ENCODE measurements at places on chromosomes 2 and 18. TPM values are rescaled to one million over a fixed set of nuclear protein-coding genes. Genes with fewer than 3 reads are reported as not detected.

GRCh38 chr2:72291059-72291458, 143.4 kb upstream of the CYP26B1 start:
- no peaks in the 10 kb centered on the region for H3K27me3 ChIP-seq
- H3K4me1 ChIP-seq, result no peaks in the 10 kb centered on the region
- no peak overlapping the region for H3K4me3 ChIP-seq

DNA sequence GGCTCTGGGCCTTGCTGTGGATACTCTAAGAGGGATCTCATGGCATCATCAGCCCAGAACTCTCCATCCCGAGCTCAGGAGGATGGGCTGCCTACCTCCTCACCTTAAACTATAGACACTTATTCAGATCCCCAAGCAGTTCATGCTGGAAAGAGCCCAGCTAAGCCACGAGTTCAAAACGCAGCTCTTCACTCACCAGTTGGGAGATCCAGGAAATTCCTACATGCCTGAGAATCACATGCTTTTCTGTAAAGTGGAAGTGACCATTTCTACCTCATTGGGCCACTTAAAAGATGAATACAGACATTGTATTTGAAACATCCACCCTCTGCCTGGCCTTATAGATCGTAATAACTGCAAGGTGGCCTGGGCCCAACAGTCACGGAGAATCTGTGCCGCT, 6.6 kb downstream of the ATOH8 start:
- no peak overlapping the region for H3K4me3 ChIP-seq
- H3K27me3 ChIP-seq, result no peaks in the 10 kb centered on the region
- peaks cover 57% of the 10 kb centered on the region for H3K36me3 ChIP-seq
- DNase-seq, result no peak
- H3K27ac ChIP-seq, result peak overlapping the region; percentile 67

GRCh38 chr2:55809875-55810621, 113.5 kb downstream of the EFEMP1 start:
- no peak for DNase-seq
- H3K27ac ChIP-seq, result no peak overlapping the region
- H3K27me3 ChIP-seq, result no peaks in the 10 kb centered on the region
- H3K4me1 ChIP-seq, result no peaks in the 10 kb centered on the region

GRCh38 chr2:209556354-209556961, 132.6 kb downstream of the MAP2 start:
- H3K4me1 ChIP-seq, result no peaks in the 10 kb centered on the region
- no peak overlapping the region for H3K4me3 ChIP-seq
- H3K36me3 ChIP-seq, result no peaks in the 10 kb centered on the region

- no peaks in the 10 kb centered on the region for H3K27me3 ChIP-seq
- no peaks in the 10 kb centered on the region for H3K36me3 ChIP-seq
- DNase-seq, result no peak
- H3K4me3 ChIP-seq, result no peak overlapping the region
- no peak overlapping the region for H3K27ac ChIP-seq
Observed at GRCh38 chr2:172909454-172909853, 166.2 kb upstream of the MAP3K20 start.

DNA sequence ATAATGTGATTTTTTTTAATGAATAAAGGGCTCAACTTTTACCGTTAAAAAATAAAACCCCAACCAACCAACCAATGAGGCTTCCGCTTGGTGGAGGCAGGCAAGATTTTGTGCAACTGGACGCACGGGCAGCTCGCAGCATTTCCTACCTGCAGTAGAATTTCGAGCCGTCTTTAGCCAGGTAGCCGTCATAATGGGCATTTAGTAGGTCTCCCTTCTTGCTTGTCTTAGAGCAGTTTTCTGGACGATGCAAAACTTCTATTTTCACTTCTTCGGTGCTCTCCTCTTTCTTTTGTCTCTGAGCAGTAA, 316 bp downstream of the FKBP7 start:
- H3K4me1 ChIP-seq, result peaks cover 33% of the 10 kb centered on the region
- peak overlapping the region; percentile 95 for H3K27ac ChIP-seq
- no peak for DNase-seq

- no peak overlapping the region for H3K4me3 ChIP-seq
- H3K4me1 ChIP-seq, result peaks cover 16% of the 10 kb centered on the region
- H3K36me3 ChIP-seq, result no peaks in the 10 kb centered on the region
- no peak for DNase-seq
- H3K27ac ChIP-seq, result no peak overlapping the region
Observed at GRCh38 chr2:86226636-86227520, 27.6 kb downstream of the MRPL35 start.

GRCh38 chr2:151085181-151085611, 176.5 kb downstream of the RBM43 start:
- DNase-seq, result no peak
- H3K27me3 ChIP-seq, result no peaks in the 10 kb centered on the region
- no peaks in the 10 kb centered on the region for H3K4me1 ChIP-seq
- no peak overlapping the region for H3K27ac ChIP-seq
- H3K4me3 ChIP-seq, result no peak overlapping the region

- H3K36me3 ChIP-seq, result no peaks in the 10 kb centered on the region
- H3K4me1 ChIP-seq, result no peaks in the 10 kb centered on the region
- no peak for DNase-seq
- no peak overlapping the region for H3K27ac ChIP-seq
- H3K27me3 ChIP-seq, result no peaks in the 10 kb centered on the region
Observed at GRCh38 chr18:61619783-61620182, 273.0 kb downstream of the RNF152 start.

- no peaks in the 10 kb centered on the region for H3K36me3 ChIP-seq
- H3K27ac ChIP-seq, result no peak overlapping the region
- DNase-seq, result no peak
- no peaks in the 10 kb centered on the region for H3K4me1 ChIP-seq
- H3K4me3 ChIP-seq, result no peak overlapping the region
- no peaks in the 10 kb centered on the region for H3K27me3 ChIP-seq
Observed at GRCh38 chr2:116696903-116697302, 1117.6 kb upstream of the DDX18 start.

- no peaks in the 10 kb centered on the region for H3K27me3 ChIP-seq
- H3K4me1 ChIP-seq, result peaks cover 15% of the 10 kb centered on the region
- H3K36me3 ChIP-seq, result no peaks in the 10 kb centered on the region
- peak; percentile 53 for DNase-seq
- peak overlapping the region; percentile 47 for H3K4me3 ChIP-seq
Observed at GRCh38 chr2:26299471-26300101, 46.4 kb upstream of the SELENOI start.

DNA sequence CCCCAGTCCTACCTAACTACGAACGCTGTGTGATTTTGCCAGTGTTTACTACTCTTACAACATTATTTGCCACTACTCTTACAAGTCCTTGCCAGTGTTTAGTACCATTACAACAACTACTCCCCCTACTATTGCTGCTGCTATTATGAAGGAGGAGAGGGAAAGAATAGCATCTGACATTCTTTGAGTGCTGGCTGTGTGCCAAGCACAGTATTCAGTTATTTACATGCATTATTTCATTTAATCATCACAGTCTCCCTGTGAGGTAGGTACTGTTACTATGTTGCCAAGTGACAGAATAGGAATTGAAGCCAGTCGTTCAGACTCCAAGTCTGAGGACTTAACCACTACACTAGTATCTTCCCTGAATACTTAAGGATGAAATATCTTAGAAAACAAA, 185.9 kb upstream of the FOSL2 start:
- H3K4me1 ChIP-seq, result no peaks in the 10 kb centered on the region
- DNase-seq, result no peak
- H3K27ac ChIP-seq, result no peak overlapping the region
- H3K36me3 ChIP-seq, result no peaks in the 10 kb centered on the region
- H3K27me3 ChIP-seq, result no peaks in the 10 kb centered on the region
- no peak overlapping the region for H3K4me3 ChIP-seq

DNA sequence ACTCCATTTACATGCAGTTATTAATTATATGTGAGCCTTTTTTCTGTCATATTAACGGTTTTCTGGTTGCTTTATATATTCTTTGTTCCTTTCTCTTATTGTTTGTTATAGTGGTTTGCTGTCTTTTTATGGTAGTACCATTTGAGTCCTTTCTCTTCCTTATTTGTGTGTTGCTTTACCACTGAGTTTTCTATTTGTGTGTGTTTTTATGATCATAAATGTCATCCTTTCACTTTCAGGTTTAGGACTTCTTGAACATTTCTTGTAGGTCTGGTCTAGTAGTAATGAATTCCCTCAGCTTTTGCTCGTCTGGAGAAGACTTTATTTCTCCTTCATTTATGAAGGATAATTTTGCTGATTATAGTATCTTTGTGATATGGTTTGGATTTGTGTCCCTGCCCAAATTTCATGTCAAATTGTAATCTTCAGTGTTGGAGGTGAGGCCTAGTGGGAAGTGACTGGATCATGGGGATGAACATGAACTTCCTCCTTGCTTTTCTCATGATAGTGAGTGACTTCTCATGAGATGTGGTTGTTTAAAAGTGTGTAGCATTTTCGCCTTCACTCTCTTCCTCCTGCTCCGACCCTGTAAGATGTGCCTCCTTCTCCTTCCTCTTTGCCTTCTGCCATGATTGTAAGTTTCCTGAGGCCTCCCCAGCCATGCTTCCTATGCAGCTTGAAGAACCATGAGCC, 11.5 kb downstream of the GCC2 start:
- no peaks in the 10 kb centered on the region for H3K27me3 ChIP-seq
- H3K36me3 ChIP-seq, result peaks cover 46% of the 10 kb centered on the region
- DNase-seq, result no peak

DNA sequence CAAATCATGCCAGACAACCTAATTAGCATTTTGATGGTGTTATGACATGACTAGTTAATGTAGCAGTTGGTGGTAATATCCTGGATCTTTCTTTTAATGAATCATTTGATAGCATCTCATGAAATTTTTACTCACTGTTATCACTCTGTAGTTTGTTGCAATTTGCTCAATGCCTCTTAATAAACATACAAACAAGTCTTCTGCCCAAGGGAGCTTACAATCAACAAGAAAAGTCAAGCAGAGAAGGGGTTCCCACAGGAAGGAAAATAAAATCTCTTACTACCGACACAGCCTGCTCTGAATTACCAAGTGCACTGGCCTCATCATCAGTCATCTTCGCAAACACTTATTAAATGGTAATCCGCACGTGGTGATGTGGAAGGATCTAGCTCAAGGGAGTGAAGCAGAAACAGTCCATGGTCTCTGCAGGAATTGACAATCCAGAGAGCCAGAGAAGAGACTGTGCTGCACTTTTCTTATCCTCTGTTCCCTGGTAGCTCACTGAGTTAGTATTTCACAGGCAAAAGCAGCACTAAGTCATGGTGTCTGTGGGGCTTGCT, 263.5 kb downstream of the EPHA4 start:
- H3K27me3 ChIP-seq, result no peaks in the 10 kb centered on the region
- no peak overlapping the region for H3K27ac ChIP-seq
- H3K4me1 ChIP-seq, result no peaks in the 10 kb centered on the region
- no peak for DNase-seq
- H3K36me3 ChIP-seq, result no peaks in the 10 kb centered on the region

DNA sequence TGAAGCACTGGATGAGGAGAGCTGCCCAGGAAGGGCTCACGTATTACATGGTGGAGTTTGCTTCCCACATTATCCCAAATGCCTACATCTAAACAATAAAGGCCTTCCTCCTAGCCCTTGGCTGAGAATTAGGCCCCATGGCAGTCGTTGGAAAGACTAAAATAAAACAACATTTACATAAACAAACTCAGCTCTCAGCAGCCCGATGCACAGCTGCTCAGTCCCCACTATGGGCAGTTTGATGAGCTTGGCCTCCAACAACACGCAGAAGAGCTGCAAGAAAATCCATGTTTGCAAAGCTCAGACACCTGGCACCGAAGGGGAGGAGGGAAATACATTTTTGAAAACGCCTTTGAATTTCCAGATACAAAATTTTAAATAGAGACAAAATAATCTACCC, 352.4 kb downstream of the EIPR1 start:
- no peaks in the 10 kb centered on the region for H3K36me3 ChIP-seq
- H3K4me1 ChIP-seq, result no peaks in the 10 kb centered on the region
- H3K27me3 ChIP-seq, result no peaks in the 10 kb centered on the region
- no peak for DNase-seq
- no peak overlapping the region for H3K4me3 ChIP-seq
- no peak overlapping the region for H3K27ac ChIP-seq

DNA sequence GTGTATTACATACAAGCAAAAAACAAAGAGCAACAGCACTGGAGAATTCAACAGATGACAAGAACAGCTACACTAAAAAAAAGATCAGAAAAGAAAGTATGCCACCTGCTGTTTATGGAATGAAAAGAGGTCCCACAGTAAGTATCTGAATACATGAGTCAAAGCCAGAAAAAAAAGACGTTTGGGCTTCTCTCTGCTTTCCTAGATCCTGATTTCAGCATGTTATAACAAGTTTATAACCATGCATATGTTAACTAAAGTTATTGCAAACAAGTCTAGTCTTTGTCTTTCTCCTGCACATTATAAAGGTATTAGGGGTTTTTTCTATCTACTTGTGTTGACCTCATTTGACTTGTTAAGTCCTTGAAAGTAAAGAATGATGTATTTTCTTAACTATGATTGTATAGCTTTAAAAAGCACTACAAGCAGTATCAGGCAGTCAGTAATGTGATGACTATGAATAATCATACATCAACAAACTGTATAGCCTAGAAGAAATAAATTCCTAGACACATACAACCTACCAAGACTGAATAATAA, 108.5 kb upstream of the COL5A2 start:
- no peak for DNase-seq
- H3K27me3 ChIP-seq, result no peaks in the 10 kb centered on the region
- H3K4me1 ChIP-seq, result no peaks in the 10 kb centered on the region
- no peaks in the 10 kb centered on the region for H3K36me3 ChIP-seq
- no peak overlapping the region for H3K4me3 ChIP-seq

GRCh38 chr18:5475267-5475666, 68.5 kb downstream of the EPB41L3 start:
- no peaks in the 10 kb centered on the region for H3K36me3 ChIP-seq
- no peaks in the 10 kb centered on the region for H3K27me3 ChIP-seq
- H3K4me1 ChIP-seq, result no peaks in the 10 kb centered on the region
- no peak overlapping the region for H3K4me3 ChIP-seq

GRCh38 chr2:40783704-40784103, 331.8 kb upstream of the SLC8A1 start:
- H3K27me3 ChIP-seq, result no peaks in the 10 kb centered on the region
- H3K27ac ChIP-seq, result no peak overlapping the region
- H3K4me3 ChIP-seq, result no peak overlapping the region
- no peaks in the 10 kb centered on the region for H3K36me3 ChIP-seq
- no peaks in the 10 kb centered on the region for H3K4me1 ChIP-seq

DNA sequence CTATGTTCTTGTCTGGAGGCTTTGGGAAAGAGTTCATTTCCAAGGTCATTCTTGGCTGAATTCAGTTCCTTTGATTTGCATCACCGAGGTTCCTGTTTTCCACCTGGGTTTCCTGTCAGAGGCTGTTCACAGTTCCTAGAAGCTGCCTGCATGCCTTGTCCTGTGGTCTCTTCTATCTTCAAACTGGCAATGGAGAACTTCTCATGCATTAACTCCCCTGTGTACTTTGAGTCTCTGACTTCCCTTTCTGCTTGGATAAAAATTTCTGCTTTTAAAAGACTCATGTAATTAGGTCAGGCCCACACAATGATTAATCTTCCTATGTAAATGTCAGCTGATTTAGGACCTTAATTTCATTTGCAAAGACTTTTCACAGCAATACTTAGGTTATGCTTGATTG, 499.3 kb upstream of the FANCL start:
- DNase-seq, result no peak
- H3K36me3 ChIP-seq, result no peaks in the 10 kb centered on the region
- no peak overlapping the region for H3K27ac ChIP-seq
- H3K27me3 ChIP-seq, result no peaks in the 10 kb centered on the region
- no peak overlapping the region for H3K4me3 ChIP-seq

- no peak overlapping the region for H3K4me3 ChIP-seq
- DNase-seq, result no peak
- no peaks in the 10 kb centered on the region for H3K36me3 ChIP-seq
- no peak overlapping the region for H3K27ac ChIP-seq
- no peaks in the 10 kb centered on the region for H3K27me3 ChIP-seq
Observed at GRCh38 chr18:73232933-73233332, 365.1 kb upstream of the NETO1 start.

UCN gene
- 10.3 TPM for total RNA-seq

MATN3 gene
- 9.2 TPM for total RNA-seq

ATG16L1 gene
- total RNA-seq, result 33.3 TPM

CRIM1 gene
- 105 TPM for total RNA-seq

CNDP1 gene
- total RNA-seq, result not detected

WIPF1 gene
- 79.0 TPM for total RNA-seq

CYP27C1 gene
- 0.11 TPM for total RNA-seq

TYMS gene
- total RNA-seq, result not detected
